ENCODE measurements at places on chromosomes 1 and 21.

- DNase-seq: no peak
Observed at GRCh38 chr1:207239874-207240273, 81.6 kb upstream of the CD55 start.

- no peak for DNase-seq
Observed at GRCh38 chr1:40879482-40880175, 17.5 kb upstream of the CITED4 start.

- DNase-seq: no peak
Observed at GRCh38 chr1:179226738-179227137, 2.7 kb downstream of the ABL2 start.

- no peak for DNase-seq
Observed at GRCh38 chr1:152457071-152457470, 43.0 kb upstream of the CRNN start.

GRCh38 chr1:207863893-207864535 is 46.9 kb downstream of the CD34 start:
- DNase-seq: no peak

DNA sequence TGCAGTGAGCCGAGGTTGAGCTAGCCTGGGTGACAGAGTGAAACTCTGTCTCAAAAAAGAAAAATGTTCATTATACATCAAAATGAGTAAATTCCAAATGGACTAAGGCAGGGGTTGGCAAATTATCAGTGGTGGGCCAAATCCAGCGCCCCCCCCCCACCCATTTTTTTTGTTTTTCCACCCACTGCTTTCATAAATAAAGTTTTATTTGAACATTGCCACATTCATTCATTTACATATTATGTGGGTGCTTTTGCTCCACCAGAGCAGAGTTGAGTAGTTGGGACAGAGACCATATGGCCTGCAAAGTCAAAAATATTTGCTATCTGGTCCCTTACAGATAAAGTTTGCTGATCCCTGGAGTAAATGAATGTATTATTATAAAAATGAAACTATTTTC is 99.4 kb downstream of the ZMYM4 start:
- DNase-seq: no peak

DNA sequence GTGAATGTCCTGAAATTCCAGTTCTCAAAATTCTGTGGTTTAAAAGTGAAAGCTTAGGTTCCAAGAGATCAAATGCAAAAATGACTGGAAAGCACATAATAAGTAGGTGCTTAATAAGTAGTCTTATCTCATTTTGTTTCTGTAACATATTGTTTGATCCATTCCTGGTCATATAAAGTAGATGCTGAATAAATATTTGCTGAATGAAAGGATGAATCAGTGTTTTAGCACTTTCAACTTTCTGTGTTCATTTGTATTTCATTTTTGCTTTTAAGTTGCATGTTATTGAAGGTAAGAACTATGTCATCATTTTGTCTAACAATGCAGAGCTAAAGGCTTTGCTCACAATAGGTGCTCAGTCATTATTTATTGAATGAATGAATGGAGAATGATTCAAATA is 6.3 kb downstream of the MAST2 start:
- no peak for DNase-seq

- no peak for DNase-seq
Observed at GRCh38 chr1:186985889-186986491, 157.2 kb downstream of the PLA2G4A start.

- no peak for DNase-seq
Observed at GRCh38 chr1:213621077-213621476, 366.7 kb upstream of the PROX1 start.

DNA sequence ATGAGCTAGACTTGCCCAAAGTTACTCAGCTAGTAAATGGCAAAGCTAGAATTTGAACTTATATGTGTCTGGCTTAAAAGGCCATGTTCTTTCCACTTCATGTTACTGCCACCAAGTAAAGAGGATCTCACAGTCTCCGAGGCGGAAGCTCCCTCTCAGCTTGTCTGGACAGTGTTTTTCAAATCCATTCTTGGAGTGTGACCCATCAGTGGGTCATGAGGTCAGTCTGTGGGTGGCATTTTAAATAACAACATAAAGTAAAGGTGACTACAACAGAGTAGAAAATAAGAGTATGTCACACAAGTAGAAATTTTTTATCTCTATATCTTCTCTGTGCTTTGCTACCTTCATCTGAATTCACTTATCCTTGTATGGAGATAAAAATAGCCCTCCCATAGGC is 3.2 kb upstream of the HMGB4 start:
- DNase-seq: no peak

DNA sequence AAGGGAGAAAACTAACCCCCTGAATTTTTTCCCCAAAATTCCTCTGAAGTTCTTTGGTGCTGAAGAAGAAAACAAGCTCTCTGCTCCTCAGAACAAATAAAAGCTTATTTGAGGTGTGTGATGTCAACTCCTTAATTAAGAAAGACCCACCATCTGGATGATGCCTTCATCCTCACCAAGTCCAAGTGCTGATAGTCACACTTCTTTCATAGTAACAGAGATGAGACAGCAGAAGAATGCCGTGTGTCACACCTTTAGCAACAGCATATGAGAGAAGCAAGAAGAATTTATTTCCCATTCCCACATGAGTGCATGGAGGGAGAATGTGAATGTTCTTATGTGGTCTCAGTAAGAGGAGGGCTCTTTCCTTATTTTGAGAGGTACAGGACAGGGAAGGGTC is 91.2 kb downstream of the TGFB2 start:
- no peak for DNase-seq

DNA sequence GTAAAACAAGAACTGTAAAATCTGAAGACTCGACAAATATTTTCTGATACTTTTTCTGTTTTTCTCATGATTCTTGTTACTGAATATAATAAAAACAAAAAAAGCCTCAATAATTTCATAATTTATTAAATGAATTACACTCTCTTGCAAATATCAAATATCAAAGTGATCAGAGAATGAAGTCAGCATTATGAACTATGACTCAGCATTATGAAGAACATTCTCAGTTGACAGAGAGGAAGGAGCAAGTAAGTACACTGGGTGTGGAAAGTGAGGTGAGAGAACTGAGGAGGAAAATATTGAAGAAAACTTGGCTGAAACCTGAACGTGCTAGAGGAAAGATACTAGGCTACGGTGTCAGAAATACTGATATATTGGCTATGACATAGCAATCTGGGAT is 529.5 kb downstream of the KCNT2 start:
- DNase-seq: no peak

DNA sequence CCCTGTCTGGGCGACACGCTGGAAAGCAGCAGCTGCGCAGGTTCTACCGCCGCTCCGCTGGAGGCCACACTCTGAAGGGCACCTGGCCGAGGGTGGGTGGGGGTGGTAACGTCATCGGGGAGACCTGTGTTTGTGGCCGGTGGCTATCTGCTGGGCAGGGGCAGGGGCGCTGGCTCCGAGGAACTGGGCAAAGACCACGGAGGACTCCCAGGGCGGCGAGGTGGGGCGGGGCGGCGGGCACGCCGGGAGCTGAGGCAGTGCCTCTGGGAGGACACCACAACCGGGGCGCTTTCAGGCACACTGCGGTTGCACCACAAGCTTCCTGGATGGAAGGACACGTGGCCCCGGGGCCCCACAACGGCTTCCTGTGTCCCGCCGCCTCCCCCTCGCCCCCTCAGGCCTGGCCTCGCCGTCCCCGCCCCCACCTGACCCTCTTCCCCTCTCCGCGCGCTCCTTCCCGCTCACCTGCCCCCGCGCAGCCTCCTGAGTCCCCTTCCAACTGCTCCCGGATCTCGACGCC is 3.3 kb upstream of the DENND2D start:
- peak; percentile 80 for DNase-seq

- DNase-seq: no peak
Observed at GRCh38 chr1:199362996-199363395, 664.5 kb upstream of the NR5A2 start.

DNA sequence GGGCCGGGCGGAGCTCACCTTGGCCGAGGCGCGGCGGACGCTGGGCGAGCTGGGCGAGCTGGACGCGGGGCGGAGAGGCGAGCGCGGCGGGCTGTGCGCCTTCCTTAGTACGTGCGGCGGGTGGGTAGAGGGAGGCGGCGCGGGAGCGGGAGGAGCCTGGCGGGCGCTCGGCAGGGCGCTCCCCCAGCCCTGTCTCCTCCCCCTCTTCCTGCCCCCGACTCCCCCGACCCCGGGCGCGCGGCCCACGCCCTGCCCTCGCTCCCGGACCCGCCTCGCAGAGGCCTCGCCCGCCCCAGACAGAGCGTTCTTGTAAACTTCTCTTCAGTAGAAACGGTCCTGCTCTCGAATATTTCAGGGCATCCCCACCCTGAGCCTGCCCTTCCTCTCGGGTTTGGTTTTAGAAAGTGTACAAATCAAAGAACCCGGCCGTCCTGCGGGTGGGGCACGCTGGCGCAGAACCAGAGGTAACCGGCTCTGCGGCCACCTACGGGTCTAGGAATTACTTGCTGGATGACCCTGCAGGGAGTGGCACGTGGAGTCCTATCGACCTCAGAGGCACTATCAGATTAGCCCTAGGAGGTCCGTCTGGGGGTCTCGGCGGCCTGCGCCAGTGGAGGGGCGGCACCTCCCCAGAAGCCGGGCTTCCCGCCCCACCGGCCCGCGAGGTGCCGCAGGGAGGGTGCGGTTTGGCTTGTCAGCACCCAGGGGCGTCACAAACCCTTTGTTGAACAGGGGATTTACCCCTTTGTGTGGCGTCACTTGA is at the start of gene S100A10:
S100A10 (minus strand) TSS at position 126 of the 763 bp plus-strand sequence. CDS start 7,629 bp downstream, outside the sequence.
- peak; percentile 58 for DNase-seq

DNA sequence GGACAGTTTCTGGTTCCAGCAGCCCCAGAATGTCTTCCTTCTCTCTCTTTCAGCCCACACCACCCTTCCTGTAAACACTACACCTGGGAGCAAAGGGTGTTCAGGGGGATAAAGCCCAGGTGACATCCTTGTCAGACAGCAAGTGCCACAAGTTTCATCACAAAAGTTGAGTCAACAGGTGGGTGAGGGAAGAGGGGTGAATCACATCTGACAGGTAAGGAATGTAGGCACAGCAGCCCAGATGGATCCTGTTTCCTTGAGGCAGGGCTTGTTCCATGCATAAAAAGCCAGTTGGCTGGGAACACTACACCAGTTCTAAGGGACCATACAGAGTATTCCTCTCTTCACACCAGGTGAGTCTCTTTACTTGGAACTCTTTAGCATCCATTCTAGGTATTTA is at the start of gene SPRR1B:
SPRR1B (plus strand) TSS at position 309 of the 400 bp plus-strand sequence. CDS start 1,143 bp downstream, outside the sequence.
- no peak for DNase-seq

All from stimulated activated CD8-positive, alpha-beta memory T cell treated with anti-CD3 and anti-CD28 coated beads, Interleukin-4, amount 100 ng/mL, for 24 hours (primary cell).